Head of caudate nucleus (tissue), 42 donors: ENCODE measurements at places on chromosomes 1 and 21.

DNA sequence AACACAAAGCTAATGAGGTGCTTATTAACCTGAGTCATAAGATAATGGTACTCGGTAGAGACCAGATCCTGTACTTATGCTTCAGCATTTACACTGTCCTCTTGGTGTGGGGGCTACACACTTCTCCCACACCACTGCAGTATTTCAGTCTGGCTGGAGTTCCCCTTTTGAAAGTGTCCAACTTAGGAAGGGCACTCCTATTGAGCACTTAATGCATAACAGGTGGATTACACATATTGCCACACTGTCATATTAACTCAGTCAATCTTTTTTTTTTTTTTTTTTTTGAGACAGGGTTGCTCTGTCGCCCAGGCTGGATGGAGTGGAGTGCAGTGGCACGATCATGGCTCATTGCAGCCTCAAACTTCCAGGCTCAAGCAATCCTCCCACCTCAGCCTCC lies 1.5 kb downstream of the GPATCH4 start:
- no peak for DNase-seq

DNA sequence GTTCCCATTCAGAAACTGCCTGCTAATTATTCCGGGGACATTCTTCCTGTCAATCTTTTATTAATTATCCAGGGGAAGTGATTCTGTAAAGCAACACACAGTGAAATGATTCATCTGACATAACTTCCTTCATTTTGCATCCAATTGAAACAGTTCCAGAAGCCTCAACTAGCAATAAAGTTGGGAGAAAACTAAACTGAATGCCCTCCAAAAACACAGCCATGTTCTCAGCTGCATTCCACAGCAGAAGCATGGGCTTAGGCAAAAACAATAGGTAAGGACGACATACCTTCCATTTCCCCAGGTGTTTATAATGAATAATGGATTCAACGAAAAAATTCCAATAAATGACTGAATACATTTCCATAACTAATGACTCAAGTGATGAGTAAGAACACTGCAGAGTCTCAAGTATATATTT lies 36.9 kb upstream of the TARBP1 start:
- no peak for DNase-seq

GRCh38 chr1:33849211-33849610 lies 14.7 kb upstream of the HMGB4 start:
- no peak for DNase-seq

DNA sequence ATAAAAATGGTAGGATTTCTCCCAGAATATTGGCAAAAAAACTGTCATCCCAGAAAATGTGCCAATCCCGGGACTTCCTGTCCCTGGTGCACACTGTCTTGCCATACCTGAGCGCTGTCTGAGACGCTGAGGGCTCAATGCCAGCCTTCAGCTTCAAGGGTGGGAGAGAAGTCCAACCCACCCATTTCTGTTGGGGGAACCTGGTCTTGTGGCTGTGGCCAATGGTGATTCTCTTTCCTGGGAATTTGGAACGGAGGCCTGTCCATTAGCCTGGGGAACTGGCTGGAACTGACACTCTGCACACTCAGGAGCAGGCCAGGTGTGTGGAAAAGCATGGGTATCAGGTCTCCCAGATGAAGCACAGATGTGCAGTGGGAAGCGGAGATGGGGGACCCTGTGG lies 6.7 kb downstream of the MTHFR start:
- no peak for DNase-seq

DNA sequence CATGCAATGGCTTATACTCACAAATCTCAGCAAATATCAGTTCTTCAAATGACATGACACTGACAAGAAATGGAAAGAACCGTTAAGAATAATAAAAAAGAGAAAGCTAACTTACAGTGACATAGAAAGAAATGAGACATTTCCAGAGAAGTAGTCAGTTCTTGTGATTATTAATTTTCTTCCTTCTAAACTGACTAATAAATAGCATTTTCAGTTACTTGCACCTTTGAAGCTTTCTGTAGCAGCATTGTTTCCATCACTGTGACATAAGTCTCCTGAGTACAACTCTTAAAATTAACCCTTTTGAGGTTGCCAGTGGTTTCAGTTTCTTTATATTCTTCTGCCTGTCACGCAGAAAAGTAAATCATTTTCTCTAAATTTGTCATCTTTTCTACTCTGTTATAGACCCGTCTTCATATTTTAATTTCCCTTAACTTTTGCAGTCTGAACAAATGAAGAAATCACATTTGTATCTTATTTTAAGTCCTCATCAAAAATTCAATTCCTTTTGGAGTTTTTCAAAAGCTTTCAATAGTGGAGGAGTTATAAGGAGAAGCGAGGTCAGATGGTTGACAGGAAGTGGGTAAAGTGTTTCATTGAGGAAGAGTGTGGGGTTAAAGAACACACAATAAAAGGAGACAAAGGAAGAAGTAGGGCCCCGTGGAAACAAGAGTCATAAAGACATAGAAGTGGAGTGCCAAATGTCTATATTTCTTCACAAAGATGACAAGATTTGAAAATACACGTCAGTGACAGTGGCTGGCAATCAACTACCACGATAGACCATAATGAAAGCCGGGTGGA lies 57.9 kb upstream of the S1PR1 start:
- DNase-seq = no peak

DNA sequence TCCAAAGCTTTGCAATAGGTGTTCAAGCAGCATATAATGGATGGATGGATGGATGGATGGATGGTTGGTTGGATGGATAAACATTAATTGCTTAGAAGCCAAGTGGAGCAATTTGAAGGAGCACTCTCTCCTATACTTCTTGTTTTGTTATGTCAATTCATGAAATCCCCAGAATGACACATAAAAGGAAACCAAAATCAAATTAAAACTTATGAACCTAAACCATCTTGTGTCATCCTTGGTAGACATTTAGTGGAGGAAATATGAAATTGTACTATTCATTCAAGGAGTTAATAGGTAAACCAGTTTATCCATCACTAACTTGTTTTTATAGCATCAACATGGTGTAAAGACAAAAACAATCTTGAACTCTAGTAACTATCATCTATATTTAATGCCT lies 122.5 kb downstream of the NR5A2 start:
- no peak for DNase-seq

- no peak for DNase-seq
These were observed 67.1 kb upstream of the GCLM start for GRCh38 chr1:93976291-93976690.

- no peak for DNase-seq
These were observed 95.0 kb upstream of the C1orf105 start for GRCh38 chr1:172325531-172325930.

DNA sequence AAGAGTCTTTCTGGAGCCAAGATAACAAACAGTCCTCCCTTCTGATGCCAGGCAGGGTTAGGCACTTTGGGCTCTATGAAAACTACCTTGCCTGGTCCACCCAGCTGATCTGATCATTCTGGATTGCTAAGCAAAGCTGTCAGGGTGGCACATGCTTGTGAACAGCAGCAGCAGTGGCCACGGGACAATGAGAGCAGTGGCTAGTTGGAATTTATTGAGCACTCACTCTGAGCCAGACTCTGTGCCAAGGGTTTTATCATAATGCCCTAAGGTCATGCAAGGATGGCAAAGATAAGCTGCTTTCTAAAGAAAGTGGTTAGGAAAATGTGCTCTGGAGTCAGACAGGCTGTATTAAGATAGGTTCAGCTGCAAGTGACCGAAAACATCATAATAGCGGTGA lies 390.4 kb upstream of the VAMP3 start:
- no peak for DNase-seq

DNA sequence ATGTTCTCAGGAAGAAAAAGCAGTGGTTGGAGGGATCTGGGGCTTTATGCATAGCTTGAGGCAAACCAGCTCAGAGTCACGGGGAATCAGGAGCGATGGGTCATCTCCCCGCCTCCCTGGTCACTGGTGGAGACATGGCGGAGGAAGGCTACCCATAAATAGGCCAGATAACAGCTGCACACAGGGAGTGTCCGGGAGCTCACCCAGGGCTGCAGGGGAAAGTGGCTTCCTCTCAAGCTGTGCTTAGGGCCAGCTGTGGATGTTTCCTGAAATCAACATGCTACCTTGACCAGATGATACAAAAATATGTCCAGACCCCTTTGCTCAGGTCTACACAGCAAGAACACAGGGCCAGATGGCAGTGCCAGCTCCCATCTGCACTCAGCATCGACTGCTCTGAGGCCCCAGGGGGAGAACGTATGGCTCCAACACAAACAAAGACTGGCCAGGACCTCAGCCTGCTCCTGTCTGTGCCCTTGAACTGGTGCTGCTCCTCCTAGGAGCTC lies 27.1 kb upstream of the RERE start:
- no peak for DNase-seq

DNA sequence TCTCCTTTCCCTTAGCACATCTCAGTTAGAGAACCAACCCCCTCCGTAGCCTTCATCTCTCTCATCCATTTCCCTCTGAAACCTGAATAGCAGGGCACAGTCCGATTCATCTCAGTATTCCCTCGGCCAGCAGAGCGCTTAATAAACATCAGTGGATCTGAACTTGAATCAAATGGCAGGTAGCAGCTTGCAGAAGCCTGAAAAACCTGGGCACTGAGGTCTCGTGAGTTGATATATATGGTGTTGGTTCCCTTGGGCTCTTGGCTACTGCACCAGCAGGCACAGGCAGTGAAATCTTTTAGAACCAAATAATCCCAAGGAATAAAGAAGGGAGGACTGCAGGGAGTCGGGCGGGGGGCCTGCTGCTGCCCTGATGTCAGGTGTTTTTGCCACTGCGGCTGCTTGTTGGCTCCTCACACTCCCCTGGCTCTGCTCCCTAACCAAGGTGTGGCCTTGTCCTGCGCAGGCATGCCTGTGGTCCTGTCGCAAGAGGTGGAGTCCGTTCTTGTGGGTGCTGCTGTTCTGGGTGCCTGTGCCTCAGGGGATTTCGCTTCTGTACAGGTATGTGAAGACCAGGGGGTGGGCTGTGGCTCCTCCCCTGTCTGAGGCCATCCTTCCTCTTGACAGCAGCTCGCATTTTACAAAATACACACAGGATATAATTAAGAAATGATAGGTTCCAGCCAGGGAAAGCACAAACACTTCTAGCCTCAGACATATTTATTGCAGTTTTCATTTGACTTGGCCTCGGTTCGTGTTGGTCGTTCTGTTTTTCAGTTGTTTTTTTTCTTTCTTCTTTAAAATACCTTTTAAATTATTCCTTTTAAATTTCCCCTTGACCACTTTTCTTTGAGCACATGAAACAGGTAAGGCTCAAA lies 140.9 kb upstream of the HOOK1 start:
- no peak for DNase-seq

- DNase-seq = no peak
These were observed 127.8 kb downstream of the TBX19 start for GRCh38 chr1:168408539-168408865.

DNA sequence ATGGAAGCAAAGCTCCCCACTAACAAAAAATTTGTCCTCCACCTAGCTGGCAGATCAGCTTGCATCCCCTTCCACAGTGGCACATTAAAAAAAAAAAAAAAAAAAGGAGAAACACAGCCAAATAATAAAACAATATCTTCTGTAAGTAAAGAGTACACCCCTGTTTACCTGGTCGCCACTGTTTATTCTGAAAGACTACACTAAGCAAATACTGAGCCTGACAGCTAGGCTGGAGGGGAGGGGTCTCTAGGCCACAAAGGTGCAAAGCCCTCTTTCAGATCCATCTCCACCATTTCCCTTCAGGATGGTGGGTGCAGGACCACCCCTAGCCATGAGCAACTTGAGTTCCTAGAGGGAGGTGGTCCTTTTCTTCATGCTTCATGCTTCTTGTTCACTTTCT lies 22.8 kb upstream of the SLC45A3 start:
- no peak for DNase-seq

- no peak for DNase-seq
These were observed 27.3 kb downstream of the ZNF691 start for GRCh38 chr1:42873670-42874069.

- no peak for DNase-seq
These were observed 12.8 kb downstream of the SNAP47 start for GRCh38 chr1:227747948-227748495.

GRCh38 chr1:64822621-64823020 lies 77.7 kb downstream of the RAVER2 start:
- no peak for DNase-seq

DNA sequence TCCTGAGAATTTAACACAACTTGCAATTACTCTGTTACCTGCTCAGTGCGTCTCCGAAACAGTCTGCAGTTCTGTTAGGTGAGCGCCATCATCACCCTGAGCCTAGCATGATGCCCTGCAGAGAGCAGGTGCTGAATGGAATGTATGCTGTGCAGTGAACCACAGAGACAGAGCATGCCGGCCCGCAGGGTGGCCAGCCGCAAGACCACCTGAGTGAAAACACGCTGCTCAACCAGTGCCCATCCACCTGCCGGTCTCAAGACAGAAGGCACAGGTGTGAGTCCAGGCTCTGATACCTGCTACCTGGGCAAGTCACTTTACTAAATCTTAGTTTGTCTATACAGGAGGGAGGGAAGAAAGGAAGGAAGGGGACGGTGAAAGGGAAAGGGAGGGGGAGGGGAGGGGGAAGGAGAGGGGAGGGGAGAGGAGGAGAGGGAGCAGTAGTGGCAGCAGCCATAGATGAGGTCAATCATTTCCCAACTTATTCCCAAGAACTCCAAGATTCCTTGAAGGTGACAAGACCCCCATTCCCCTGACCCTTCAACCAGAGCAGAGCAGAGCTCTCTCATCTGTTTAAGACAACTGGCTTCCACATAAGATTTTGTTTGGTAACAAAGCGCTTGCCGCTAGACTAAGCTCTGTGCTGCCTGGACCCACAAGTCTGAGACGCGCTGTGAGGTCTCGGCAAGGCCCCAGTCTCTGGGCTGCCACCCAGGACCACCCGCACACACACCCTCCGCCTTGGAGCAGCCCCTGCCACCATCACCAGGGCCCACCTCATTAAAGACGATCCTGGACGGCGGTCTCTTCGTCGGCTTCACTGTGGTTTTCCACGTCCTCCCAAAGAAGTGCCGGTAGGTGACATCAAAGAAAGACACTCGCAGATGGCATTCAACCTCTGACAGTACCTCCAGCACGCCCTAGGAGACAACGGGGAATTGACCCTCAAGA lies 14.5 kb downstream of the NPHP4 start:
- DNase-seq = no peak

GRCh38 chr21:42298237-42298636 lies 17.0 kb downstream of the TFF3 start:
- no peak for DNase-seq

GRCh38 chr1:175036476-175036875 lies 13.3 kb upstream of the MRPS14 start:
- no peak for DNase-seq

GRCh38 chr1:207463021-207463420 lies 8.9 kb downstream of the CR2 start:
- no peak for DNase-seq

DNA sequence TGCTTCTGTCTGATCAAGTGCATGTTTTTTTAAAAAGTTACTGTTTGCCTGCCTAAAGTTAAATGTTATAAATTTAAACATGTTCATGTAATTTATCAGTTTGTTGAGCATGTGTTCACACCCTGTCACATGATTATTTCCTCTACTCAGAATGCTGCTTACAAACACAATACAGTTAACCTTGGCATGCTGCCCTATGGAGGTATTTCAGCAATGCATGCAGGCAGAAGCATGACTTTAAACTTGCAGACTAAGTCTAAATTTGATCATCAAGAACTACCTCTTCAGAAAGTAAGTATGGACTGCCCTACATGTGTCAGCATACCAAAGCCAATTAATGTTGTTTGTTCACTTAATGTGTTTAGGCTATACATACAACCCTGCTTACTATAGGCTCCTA lies 161.6 kb downstream of the LRRC40 start:
- DNase-seq = no peak
